ENCODE measurements at places on chromosomes 6 and 20.
A peak's percentile ranks its signal among the peaks of the same experiment; 100 is the strongest.

DNA sequence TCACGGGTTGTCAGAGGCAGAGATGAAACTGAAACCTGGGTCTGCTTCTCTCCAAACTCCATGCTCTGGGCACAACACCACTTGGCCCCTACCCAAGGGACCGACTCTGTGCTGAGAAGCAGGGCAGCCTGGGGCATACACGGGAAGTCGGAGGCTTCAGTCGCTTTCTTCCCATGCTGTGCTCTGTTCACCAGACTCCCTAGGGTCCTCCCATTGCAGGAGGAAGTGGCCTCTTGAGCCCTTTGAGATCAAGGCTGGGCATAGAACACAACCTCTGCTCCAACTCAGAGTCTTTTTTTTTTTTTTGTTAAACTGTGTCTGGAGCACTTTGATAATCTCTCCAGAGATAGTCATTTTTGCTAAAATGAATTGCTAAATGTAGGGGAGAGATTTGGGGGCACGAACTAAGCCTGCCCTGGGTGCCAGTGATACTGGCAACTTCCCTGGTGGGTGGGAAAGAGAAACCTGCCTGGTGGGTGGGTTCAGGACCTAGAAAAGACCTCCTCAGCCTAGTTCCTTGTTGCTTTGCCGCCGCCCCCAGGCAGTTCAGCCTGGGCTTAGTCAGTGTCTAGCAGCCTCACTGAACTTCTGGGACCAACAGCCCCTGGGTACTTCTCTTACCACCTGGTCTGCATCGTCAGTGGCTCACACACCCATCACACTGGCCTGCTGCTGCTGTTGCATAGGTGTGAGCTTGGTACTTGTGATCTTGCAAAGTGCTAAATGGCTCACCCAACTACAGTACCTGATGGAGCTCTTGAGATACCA lies 62.0 kb downstream of the PPP1R14C start:
- DNase-seq = no peak

DNA sequence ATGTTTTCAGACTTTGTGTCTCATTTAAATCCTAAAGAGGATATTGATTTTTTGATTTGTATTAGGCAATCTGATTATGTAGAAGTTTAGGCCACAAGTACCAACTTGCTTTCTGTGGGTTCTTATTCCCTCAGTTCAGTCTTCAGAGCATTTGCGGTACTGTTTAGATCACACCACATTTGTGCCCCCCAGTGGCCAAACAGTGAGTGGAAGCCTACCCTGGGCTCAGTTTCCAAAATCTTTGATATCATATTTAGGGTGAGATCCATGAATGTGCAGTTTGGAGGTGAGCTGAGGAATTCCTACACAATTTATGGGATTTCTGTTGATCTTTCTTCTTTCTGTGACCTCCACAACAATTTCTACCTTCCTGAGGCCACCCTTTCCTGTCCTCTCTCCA lies 92.3 kb upstream of the FUT9 start:
- no peak for DNase-seq

DNA sequence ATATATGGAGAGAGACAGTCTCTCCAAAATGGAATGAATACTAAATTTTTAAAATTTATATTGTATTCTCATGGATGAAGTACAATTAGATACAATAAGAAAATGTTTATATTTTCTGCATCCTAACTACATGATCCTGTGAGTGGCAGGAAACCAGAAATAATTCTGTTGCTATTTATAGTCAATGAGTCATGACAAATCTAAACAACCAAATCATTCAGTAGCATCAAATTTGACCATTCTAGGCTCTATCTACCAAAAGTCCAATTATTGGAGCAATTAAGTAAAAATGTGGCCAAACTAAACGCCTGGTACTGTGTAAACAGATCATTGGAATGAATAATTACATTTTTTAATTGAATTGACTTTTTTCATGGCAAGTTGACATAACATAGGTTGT lies 959.8 kb downstream of the EPHA7 start:
- DNase-seq = no peak

DNA sequence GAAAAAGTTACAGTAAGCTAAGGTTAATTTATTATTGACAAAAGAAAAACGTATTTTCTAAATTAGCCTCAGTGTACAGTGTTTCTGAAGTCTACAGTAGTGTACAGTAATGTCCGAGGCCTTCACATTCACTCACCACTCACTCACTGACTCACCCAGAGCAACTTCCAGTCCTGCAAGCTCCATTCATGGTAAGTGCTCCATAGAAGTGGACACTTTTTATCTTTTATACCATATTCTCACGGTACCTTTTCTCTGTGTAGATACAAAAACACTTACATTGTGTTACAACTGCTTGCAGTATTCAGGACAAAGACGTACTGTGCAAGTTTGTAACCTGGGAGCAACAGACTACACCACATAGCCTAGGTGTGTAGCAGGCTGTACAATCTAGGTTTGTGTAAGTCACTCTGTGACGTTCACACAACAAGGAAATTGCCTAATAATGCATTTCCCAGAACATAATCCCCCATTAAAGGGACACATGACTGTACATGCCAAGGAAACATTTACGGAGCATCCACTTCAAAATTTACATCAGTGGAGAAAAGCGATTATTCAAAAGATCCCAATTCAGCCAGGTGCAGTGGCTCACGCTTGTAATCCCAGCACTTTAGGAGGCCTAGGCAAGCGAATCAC lies 133.4 kb downstream of the BANF2 start:
- DNase-seq = no peak

- no peak for DNase-seq
Measured at GRCh38 chr20:10761786-10762185, 88.0 kb upstream of the JAG1 start.

DNA sequence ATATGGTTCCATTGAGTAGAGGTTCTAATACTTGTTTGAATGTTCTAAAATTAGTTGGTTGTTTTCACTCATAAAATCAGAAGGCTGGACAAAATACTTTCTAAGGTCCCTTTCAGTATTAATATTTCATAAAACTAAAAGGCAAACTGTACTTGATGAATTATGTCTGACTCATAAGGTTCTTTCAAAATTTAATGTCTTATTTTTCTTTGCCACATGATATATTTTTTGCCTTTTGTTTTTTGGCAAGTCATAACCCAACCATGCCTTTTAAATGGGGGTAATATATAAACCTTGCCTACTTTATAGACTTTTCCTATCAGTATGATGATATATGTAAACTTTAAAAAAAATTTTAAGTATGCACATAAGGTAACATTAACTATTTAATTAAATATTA lies 244.7 kb downstream of the PTPRK start:
- no peak for DNase-seq

- DNase-seq = no peak
Measured at GRCh38 chr6:20402092-20402341, 338 bp downstream of the E2F3 start.

DNA sequence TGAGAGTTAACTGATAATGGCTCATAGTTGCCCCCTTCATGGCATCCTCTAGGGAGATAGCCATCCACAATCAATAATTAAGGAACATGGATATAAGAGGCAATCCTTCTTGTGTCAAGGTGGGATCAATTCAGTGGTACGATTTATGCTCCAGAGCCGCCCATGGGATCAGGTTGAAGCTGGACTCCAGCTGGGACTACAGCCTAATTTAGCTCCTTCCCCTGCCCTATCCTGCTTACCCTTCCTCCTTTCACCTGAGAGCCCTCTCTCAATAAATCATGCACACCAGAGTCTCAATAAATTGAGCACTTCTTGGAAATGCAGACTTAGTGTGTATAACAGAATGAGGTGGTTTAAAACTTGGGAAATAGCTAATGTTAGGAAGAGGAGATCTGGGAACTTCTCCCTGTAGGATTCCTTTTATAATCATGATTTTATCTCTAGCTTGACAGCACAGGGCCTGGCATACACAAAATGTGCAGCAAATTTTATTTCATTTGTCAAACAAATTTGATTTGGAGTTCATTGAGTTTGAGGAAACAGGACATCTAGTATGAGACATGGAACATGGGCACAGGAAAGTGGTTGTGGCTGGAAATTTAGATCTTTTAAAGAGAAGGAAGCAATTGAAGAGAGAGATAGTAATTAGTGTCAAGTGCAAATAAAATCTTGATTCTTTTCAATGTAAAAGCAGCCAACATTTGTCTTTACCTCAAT lies 28.6 kb upstream of the OGFRL1 start:
- no peak for DNase-seq

- no peak for DNase-seq
Measured at GRCh38 chr20:17626217-17627007, 55.6 kb downstream of the RRBP1 start.

GRCh38 chr6:96900873-96901272 lies 3.2 kb upstream of the NDUFAF4 start:
- DNase-seq = no peak

GRCh38 chr6:151108548-151108947 lies 131.2 kb upstream of the AKAP12 start:
- no peak for DNase-seq

GRCh38 chr6:1942834-1943233 lies 302.6 kb downstream of the GMDS start:
- no peak for DNase-seq

- DNase-seq = no peak
Measured at GRCh38 chr6:105819745-105820144, 266.4 kb upstream of the PRDM1 start.

GRCh38 chr6:130282234-130282995 lies 59.7 kb upstream of the SAMD3 start:
- DNase-seq = peak; percentile 66

- DNase-seq = no peak
Measured at GRCh38 chr20:20267685-20268370, 100.1 kb upstream of the INSM1 start.

DNA sequence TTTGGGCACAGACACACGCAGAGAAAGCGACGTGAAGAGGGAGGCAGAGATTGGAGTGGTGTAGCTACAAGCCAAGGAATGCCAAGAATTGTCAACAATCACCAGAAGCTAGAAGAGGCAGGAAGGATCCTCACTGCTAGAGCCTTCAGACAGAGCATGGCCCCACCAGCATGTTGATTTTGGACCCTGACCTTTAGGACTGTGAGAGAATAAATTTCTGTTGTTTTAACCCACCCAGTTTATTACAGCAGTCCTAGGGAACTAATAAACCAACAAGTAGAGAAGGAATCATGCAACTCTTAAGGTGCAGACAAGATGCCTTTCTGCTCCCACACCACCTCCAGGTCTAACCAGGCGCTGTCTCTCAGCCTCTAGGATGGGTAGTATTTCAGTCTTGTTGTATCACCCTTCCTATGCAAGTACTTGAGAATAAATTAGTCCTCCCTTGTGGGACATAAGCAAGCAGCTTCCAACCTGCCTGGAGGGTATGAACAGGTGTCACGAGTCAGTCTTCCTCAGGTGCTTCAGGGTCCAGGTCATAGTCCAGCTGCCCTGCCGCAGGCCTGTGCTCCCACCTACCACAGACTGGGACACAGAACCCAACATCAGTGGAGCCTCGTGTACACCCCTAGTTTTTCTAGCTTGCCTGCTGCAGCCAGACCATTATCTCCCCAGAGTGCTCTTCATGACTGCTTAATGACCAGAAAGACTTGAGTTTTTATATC lies 46.4 kb upstream of the CCN2 start:
- DNase-seq = no peak

GRCh38 chr6:34743625-34744293 lies 13.5 kb upstream of the SNRPC start:
- no peak for DNase-seq

- no peak for DNase-seq
Measured at GRCh38 chr6:47307362-47308197, 2.1 kb downstream of the TNFRSF21 start.

DNA sequence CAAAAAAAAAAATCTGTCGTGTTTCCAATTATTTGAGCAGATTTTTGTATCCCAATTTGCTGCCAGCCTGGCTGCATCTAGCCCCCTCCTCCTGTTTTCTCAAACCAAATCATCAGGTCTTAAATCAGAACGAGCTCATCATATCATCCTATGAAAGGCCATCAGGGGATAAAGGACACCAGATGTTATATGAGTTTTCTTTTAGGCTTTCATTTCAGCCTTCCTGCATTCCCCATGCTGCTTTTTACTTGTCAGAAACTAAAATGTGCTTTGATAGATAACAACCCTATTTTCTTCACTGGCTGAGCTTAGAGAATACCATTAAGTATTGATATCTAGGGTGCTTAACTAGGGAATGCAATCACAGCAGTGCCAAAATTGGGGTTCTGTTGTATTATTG lies 968.4 kb upstream of the SLC35B3 start:
- DNase-seq = no peak

DNA sequence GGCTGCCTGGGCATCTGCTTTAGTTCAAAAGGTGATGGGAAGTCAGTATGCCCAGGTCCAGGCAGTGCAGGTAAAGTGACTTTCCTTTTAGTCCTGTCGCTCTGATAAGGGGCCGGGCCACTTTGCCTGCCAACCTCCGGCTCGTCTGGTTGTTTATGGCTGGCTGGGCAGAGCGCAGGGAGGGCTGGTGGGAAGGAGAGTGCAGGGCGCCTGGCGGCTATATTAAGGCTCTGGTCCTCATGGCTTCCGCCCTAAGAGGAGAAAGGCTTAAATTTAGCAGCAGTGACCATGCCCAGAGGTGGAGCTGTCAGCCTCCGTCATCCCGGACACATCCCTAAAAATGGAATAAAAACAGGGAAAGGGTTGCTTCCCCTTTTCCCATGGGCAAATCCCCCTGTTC lies 14.6 kb downstream of the GATA5 start:
- no peak for DNase-seq

GRCh38 chr6:136401749-136402148 lies 112.1 kb upstream of the BCLAF1 start:
- DNase-seq = no peak

GRCh38 chr20:4632876-4633275 lies 88.8 kb upstream of the PRND start:
- no peak for DNase-seq

DNA sequence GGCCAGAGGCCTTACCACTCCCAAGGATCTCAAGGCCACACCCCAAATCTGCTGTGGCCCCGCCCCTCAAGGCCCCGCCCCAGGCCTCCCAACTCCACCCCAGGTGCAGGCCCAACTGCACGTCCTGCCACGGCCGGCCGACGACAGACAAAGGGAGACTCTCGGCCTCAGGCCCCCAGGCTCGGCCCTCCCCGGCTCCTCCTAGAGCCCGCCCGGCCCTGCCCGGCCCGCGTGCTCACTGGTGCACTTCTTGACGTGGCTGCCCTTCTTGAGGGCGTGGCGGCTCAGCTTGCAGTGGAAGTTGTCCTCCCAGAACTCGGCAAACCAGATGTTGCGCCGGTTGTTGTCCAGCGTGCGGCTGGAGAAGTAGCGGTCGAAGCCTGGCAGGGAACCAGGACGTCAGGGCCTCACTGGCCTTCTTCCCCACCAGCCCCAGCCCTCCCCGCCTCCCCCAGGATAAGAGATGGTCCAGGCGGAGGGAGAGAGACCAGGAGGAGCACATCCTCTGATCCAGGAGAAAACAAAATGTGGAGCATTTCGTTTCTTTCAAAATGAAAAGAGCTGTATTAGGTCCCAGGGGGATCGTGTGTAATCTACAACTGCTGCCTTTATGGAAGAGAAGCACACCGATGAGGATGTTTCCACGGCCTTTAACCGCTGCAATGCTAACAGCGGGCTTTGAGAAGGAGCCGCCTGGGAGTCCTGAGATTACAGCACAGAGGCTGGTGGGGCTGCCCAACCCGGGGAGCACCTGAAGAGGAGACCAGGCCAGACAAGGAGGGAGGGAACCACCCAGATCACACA lies 89.4 kb downstream of the GRM4 start:
- DNase-seq = no peak

GRCh38 chr20:6051505-6051904 lies 2.4 kb downstream of the LRRN4 start:
- no peak for DNase-seq

Measured in CD4-positive, alpha-beta T cell treated with Interleukin-1 beta for 1 hour (primary cell).